ENCODE measurements at places on chromosomes 2 and 18. TPM values are rescaled to one million over a fixed set of nuclear protein-coding genes. Genes with fewer than 3 reads are reported as not detected.

RASGRP3 gene
- total RNA-seq, result 3.8 TPM

ATOH8 gene
- total RNA-seq, result 8.7 TPM

CLEC4F gene
- 0.19 TPM for total RNA-seq

GRCh38 chr2:20796374-20796791, 26.5 kb downstream of the LDAH start:
- DNase-seq, result no peak
